Activated T-helper 2 cell treated with anti-CD3 and anti-CD28 coated beads, Interferon-gamma antibody, Interleukin-2, Interleukin-4, amounts not matched to agents 10 μg/mL and 5 μg/mL and 100 μg/mL, durations not matched to agents 14 hours and 24 hours and 36 hours (primary cell): ENCODE measurements at places on chromosomes 1 and 21. TPM values are rescaled to one million over a fixed set of nuclear protein-coding genes. Genes with fewer than 3 reads are reported as not detected.

- no peak overlapping the region for H3K4me3 ChIP-seq
- no peak overlapping the region for H3K27ac ChIP-seq
- no peak for DNase-seq
- no peaks in the 10 kb centered on the region for H3K4me1 ChIP-seq
- no peaks in the 10 kb centered on the region for H3K27me3 ChIP-seq
These were observed 120.6 kb downstream of the PTBP2 start for GRCh38 chr1:96842215-96842614.

DNA sequence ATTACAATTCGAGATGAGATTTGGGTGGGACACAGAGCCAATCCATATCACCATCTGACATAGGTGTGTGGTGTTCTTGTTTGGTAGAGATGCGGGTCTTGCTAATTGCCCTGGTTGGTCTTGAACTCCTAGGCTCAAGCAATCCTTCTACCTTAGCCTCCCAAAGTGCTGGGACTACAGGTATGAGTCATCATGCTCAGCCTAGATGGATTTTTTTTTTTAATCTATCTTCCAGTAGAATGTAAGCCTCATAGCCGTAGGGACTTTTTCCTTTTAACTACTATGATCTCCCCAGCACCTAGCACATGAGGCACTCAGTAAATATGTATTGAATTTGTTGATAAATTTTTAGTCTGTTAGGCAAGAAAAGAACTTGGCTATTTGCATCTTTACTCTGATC, 94.6 kb upstream of the TENT5C start:
- no peak overlapping the region for H3K27ac ChIP-seq
- H3K36me3 ChIP-seq = peaks cover 3% of the 10 kb centered on the region
- peaks cover 2% of the 10 kb centered on the region for H3K4me1 ChIP-seq
- H3K27me3 ChIP-seq = no peaks in the 10 kb centered on the region
- H3K4me3 ChIP-seq = no peak overlapping the region
- DNase-seq = no peak

- peaks cover 2% of the 10 kb centered on the region for H3K27me3 ChIP-seq
- H3K27ac ChIP-seq = no peak overlapping the region
- H3K4me3 ChIP-seq = no peak overlapping the region
- no peaks in the 10 kb centered on the region for H3K36me3 ChIP-seq
These were observed 261.9 kb downstream of the HLX start for GRCh38 chr1:221141096-221141495.

- H3K4me1 ChIP-seq = peaks cover 3% of the 10 kb centered on the region
- no peaks in the 10 kb centered on the region for H3K36me3 ChIP-seq
- peaks cover 14% of the 10 kb centered on the region for H3K27me3 ChIP-seq
- no peak overlapping the region for H3K4me3 ChIP-seq
- H3K27ac ChIP-seq = no peak overlapping the region
These were observed 10.0 kb downstream of the MEX3A start for GRCh38 chr1:156072251-156072650.

GRCh38 chr1:47682786-47683350, 245.0 kb downstream of the FOXD2 start:
- no peak overlapping the region for H3K4me3 ChIP-seq
- H3K4me1 ChIP-seq = no peaks in the 10 kb centered on the region
- DNase-seq = no peak
- H3K36me3 ChIP-seq = no peaks in the 10 kb centered on the region
- H3K27ac ChIP-seq = no peak overlapping the region

- H3K27ac ChIP-seq = peak overlapping the region; percentile 19
- no peak for DNase-seq
- H3K36me3 ChIP-seq = peaks cover 56% of the 10 kb centered on the region
- no peaks in the 10 kb centered on the region for H3K27me3 ChIP-seq
- H3K4me1 ChIP-seq = peaks cover 64% of the 10 kb centered on the region
- peak overlapping the region; percentile 93 for H3K4me3 ChIP-seq
These were observed 3.5 kb downstream of the ITPKB start for GRCh38 chr1:226735576-226735975.

- no peaks in the 10 kb centered on the region for H3K36me3 ChIP-seq
- DNase-seq = no peak
- H3K4me3 ChIP-seq = no peak overlapping the region
- no peak overlapping the region for H3K27ac ChIP-seq
- H3K27me3 ChIP-seq = no peaks in the 10 kb centered on the region
- no peaks in the 10 kb centered on the region for H3K4me1 ChIP-seq
These were observed 238.4 kb downstream of the ATG4C start for GRCh38 chr1:63022319-63022718.

- no peaks in the 10 kb centered on the region for H3K36me3 ChIP-seq
- H3K4me3 ChIP-seq = no peak overlapping the region
- no peaks in the 10 kb centered on the region for H3K4me1 ChIP-seq
- DNase-seq = no peak
- H3K27ac ChIP-seq = no peak overlapping the region
These were observed 414.8 kb downstream of the NPHP4 start for GRCh38 chr1:5577255-5578040.

- H3K4me1 ChIP-seq = no peaks in the 10 kb centered on the region
- no peaks in the 10 kb centered on the region for H3K36me3 ChIP-seq
- no peak overlapping the region for H3K27ac ChIP-seq
- no peak overlapping the region for H3K4me3 ChIP-seq
- no peak for DNase-seq
These were observed 101.5 kb upstream of the SLFNL1 start for GRCh38 chr1:41122851-41123518.

PTGS2 gene
- total RNA-seq = 109 and 112 TPM in 2 replicates

C1orf210 gene
- not detected in 2 replicates for total RNA-seq

SRGAP2C gene
- total RNA-seq = 51.6 and 52.8 TPM in 2 replicates

ASCL5 gene
- not detected in 2 replicates for total RNA-seq

RORC gene
- total RNA-seq = 0.94 and 0.99 TPM in 2 replicates

TMEM269 gene
- total RNA-seq = 0.16 and 0.39 TPM in 2 replicates
